ENCODE measurements at places on chromosomes 13 and 19.
A peak's percentile ranks its signal among the peaks of the same experiment; 100 is the strongest.

DNA sequence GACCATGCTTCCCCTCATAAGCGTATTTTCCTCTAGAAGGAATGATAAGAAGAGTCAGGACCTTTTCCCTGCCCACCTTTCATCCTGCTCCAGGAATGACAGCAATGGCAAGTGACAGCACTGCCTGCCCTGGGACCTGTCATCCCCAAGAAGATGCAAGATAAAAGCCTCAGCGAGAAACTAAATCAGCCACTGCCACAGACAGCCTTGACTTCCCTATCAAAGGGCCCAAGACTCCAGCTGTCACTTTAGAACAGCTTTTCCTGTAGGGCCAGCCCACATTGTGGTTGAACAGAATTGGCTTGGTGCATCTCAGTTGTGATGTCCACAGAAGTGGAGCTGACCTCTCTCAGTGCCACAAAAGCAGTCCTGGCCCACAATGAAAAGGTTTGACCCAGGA is 1.1 kb downstream of the RAB8A start:
- DNase-seq, result no peak

GRCh38 chr19:55452749-55453346 is 8.6 kb downstream of the ISOC2 start:
- DNase-seq, result peak; percentile 72

GRCh38 chr19:16446108-16446723 is 25.6 kb downstream of the EPS15L1 start:
- no peak for DNase-seq

DNA sequence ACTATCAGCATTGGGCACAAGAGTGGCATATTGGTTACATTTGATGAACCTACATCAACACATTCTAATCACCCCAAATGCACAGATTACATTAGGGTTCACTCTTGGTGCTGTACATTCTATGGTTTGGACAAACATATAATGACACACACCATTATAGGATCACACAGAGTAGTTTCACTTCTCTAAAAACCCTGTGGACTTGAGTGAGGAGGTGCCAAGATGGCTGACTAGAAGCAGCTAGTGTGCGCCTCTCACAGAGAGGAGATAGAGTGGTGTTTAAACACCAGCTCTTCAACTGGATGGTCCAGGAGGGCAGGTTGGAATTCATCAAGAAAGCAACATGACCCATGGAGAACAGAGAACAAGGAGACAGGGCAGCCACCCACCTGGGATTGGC is 265.6 kb downstream of the TDRD3 start:
- no peak for DNase-seq

- no peak for DNase-seq
These were observed 18.8 kb downstream of the FLT1 start for GRCh38 chr13:28475916-28476725.

DNA sequence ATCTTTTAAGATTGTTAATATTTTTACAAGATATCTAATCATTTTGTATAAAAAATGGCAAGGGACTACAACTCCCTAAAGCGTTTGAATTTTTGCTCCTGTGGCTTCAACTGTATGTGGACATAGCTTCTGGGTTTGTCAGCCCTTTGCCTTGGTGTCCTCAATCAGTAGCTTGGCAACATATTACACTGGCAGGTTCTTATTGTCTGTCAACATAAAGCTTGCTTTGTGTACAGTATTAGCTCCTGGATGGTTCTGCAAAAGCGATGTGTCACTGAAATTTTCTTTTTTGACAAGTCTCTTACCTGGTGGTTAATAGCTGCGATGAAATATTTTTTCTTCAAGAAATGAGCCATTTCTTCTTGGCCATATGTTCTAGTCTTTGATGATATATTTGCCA is 190.0 kb downstream of the HS6ST3 start:
- DNase-seq, result no peak

DNA sequence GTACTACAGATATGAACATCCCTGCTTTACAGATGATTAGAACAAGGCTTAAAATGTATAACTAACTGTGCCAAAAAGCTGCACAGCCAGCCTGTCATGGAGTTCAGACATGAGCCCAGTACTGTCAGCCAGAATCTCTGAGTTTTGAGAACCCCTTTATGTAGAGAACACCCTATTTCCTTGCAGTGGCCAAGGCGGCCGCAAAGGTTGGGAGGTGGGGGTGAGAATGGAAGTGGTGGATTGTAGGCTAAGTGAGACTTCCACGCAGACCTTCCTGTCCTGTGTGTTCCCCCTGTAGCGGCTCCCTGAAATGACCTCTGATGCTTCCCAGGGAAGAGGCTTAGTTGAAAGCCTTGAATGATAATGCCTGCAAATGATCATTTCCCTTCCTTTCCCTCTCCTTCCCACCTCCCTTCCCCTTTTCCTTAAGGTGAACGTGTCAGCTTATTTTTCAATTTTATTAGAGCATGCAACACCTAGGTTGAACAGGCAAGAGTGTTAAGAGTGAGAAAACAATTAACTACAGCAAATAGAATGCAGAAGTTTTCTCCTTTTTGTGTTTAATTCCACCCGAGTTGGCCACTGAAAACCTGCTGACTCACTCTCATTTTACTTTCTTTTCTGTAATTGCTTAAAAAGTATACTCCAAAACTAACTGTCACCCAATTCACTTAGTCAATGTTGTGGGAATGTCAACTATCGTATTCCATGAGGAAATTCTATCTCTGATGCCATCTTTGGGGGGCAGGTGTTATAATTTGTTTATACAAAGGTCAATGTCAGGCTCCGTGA is 167.0 kb upstream of the EDNRB start:
- no peak for DNase-seq

- peak; percentile 57 for DNase-seq
These were observed 4.1 kb upstream of the CD79A start for GRCh38 chr19:41872775-41873647.

DNA sequence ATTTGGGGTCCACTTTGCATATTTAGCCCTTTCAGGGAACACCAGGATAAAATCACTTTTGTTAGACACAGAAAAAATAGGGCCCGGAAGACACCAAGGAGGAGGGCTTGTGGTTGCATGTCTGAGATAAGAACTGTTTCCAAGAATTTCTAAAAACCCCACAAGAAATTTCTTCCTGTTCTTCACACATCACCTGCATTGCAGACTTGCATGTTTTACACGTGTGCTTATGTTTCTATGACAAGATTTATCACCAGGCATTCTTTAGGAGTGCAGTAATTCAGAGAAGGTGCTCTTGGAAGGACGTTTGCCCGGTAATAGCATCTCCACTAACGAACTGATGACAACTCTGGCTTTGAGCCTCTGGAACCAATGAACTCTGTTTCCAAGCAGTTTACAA is 7.1 kb upstream of the ACTL9 start:
- DNase-seq, result no peak

GRCh38 chr19:10872546-10873107 is 1.3 kb downstream of the CARM1 start:
- no peak for DNase-seq

DNA sequence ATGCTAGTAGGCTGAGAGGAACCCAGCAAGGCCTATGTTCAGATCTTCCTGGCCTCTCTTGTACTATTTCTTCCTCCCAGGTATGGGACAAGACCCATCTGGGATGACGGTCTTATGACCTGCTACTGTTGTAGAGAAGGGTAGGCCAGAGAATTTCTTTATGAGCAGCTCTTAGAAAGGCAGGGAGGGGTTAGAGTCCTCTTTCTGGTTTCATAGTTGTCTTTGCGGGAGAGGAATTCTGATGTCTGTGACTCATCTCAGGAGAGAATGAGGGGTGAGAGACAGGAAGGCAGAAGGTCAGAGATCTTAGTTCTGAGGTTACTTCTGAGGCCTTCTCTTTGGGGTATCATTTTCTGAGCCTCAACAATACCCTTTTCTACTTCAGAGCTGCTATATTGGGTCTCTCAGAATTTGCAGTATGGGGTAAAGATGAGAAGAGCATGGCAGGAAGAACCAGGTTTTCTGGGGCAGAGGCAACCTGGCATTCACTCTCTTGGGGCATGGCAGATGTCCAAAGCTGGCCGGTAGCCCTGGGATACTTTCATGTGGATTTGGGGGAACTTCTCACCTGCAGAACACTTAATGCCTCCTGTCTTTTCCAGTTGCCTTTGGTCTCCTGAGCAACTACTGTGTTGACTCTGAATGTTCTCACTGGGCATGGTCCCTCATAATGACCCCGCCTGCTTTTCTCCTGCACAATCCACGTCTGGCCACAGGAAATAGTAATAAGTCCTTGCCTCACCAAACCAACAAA is 154.4 kb downstream of the GGACT start:
- no peak for DNase-seq

- DNase-seq, result no peak
These were observed 325.4 kb downstream of the FOXO1 start for GRCh38 chr13:40341096-40341471.

- DNase-seq, result peak; percentile 1
These were observed 288.5 kb downstream of the NALCN start for GRCh38 chr13:101127741-101128353.

DNA sequence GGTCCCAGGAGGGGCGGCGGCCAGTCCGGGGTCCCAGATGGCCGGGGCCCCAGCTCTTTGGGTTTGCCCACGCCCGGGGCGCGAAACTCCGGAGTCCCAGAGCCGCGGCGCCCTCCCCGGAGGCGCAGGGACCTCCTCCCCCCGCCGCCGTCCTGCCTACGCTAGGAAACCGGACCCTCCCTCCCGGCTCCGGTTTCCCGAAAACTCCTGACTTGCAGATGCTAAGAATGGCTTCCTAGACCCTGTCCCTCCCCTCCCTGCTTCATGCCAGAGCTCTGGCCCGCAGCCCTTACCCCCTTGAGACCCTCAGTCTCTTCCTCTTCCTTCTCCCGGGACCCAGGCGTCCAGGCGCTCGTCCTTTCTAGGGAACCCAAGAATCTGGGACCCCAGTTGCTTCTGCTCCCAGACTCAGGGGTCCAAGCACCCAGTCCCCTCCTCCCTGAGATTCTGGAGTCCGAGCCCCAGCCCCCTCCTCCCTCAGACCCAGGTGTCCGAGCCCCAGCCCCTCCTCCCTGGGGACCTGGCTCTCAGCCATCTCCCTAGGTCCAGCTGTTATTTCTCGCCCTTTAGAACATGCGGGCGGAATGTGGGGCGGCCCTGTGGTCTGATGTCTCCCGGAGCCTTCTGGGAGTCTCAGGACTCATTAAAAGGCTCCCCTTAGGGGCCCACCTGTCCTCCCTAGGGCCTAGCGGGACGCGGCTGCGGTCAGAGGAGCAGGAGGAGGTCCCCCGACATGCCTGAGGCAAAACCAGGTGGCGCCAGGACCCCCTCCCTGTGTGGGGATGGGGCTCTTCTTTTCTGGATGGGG is at the start of gene MYBPC2:
Gene MYBPC2 (plus strand): TSS at position 672 of the 808 bp plus-strand sequence. CDS start 62 bp downstream, at position 734.
- no peak for DNase-seq

GRCh38 chr13:73902847-73903246 is 231.4 kb downstream of the KLF12 start:
- DNase-seq, result no peak

DNA sequence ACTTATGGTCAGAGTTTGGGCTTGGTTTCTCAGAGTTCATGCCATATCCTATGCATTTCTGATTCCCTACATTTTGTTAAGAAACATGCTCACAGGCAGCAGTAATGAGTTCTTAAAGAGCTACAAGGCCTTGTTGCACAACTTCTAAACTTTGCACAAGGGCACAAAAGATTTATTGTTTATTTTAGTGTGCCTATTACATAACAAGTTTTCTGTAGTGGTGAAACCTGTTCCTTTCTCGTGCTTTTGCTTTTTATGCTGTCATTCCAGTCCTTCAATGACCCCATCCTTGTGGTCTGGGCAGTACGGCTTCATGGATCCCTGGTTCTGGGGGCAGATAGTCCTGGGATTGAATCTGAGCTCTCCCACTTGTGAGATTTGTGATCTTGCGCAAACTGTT is 17.8 kb downstream of the ZNF507 start:
- no peak for DNase-seq

- DNase-seq, result peak; percentile 85
These were observed 5.0 kb downstream of the SYCE2 start for GRCh38 chr19:12913851-12914690.

- DNase-seq, result no peak
These were observed 1064.1 kb downstream of the OLFM4 start for GRCh38 chr13:54092686-54093085.

DNA sequence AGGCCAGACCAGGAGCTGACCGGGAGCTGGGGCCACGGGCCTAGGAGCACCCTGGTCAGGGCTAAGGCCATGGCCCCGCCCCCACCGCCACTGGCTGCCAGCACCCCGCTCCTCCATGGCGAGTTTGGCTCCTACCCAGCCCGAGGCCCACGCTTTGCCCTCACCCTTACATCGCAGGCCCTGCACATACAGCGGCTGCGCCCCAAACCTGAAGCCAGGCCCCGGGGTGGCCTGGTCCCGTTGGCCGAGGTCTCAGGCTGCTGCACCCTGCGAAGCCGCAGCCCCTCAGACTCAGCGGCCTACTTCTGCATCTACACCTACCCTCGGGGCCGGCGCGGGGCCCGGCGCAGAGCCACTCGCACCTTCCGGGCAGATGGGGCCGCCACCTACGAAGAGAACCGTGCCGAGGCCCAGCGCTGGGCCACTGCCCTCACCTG is 6.6 kb downstream of the SPHK2 start:
- DNase-seq, result no peak

DNA sequence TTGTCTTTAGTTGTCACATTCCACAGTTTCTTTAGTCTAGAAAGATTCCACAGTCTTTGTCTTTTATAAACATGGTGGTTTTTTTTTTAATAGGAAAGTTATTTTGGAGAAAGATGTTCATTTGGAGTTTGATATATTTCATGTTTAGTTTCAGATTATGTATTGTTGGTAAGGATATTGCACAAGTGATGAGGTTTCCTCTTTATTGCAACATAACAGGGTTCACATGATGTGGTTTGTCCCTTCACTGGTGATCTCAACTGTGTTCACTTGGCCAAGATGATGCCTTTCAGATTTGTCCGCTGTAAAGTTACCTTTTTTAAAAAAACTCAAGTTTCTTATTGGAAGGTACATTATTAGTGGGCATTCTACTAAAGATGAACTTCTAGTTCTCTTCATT is 3.2 kb downstream of the ZNF230 start:
- DNase-seq, result no peak

DNA sequence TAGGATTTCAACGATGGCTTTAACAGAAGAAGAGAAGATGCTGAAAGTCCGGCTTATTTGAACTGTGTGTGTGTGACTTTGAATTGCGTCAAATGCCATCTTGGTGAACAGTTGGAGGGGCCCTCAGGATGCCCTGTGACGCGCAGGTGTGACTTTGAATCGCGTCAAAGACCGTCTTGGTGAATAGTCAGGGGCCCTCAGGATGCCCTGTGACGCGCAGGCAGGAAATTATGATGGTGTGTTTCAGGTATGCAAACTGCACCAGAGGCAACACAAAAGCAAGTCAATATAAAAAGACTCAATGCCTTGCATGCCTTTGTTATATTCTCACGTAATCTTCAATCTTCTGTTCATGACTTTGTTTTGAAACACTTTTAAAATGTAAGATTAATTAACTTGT is 29.2 kb downstream of the ATP11A start:
- no peak for DNase-seq

DNA sequence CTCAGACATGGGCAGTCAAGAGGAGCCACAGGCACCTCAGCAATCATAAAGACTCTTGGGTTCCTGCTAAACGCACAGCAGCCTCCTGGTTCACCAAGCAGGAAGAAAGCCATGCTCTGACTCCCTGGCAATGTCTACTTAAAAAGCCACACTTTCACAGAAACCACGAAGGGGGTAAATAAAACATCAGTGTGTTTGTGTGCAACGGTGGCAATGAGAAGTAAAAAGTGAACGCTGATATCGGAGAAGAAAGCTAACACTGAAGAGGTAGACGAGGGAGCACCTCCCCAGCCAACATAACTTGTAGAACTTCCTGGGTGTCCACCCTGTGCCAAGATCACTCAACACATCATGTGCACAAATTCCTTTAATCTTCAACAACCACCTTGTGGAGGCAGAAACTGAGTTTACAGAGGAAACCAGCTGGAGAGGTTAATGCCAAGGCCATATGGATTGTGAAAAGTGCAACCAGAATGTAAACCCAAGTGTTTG is 30.2 kb downstream of the HSPH1 start:
- DNase-seq, result no peak
